ENCODE measurements at places on chromosomes 11 and 22.
A peak's percentile ranks its signal among the peaks of the same experiment; 100 is the strongest.

- no peak for DNase-seq
Measured at GRCh38 chr11:35039076-35039475, 99.9 kb upstream of the CD44 start.

- DNase-seq, result no peak
Measured at GRCh38 chr22:27438271-27438980, 363.1 kb downstream of the MN1 start.

DNA sequence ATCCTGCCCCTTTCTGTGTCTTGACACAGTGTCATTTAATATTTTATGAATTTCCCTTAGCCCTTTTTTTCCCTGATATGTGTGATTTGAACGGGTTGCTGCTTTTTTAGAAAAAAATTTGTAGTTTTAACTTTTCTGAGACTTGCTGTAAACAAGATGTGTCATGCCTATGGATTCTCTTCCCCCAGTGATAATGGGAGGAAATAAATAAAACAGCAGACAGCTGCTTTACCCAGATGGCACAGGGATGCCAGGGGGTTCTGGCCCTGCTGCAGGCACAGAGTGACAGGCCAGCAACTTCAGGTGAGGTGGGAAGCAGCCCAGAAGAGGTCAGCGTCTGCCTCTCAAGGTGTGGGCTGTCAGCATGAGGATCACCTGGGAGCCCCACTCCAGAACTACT, 266.9 kb downstream of the KIRREL3 start:
- no peak for DNase-seq

DNA sequence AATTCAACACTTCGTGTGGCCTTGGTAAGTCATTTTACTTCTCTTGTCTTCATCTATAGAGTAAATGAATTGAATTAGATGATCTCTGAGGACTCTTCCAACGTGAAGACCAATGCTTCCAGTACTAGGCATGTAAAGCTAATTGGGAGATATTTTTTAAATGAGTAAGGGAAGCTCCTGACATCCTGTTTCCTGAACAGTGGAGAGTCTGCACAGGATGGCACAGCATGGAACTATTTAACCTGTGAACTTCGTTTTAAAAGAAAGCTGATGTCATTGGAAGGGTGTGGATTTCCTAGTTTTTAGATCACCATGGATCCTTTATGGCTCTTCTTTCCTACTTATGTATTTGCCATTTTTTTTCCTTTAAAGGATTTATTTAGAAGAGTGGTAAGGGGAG, 48.4 kb upstream of the HSD17B12 start:
- DNase-seq, result no peak

DNA sequence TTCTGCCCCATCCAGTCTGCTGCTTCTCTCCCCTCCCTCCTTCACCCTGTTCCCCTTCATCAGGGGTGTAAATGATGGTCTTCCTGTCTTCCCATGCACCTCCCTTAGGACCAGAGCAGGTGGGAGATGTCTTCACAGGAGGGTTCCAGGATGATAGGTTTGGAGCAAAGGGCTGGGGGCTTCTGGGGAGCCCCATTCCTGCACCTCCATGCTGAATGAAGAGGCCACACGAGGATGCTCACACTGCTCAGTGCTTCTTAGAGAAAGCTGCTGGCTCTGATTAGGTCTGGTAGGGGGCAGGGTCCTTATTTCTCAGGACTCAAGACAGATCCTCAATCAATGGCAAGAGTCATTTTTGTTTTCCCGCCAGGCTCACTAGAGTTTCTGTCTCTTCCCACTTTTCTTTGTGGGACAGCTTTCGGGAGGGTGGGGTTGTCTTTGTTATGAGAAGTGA, 41.1 kb downstream of the BCR start:
- DNase-seq, result no peak

- DNase-seq, result peak; percentile 11
Measured at GRCh38 chr11:134557571-134558257, 145.7 kb upstream of the B3GAT1 start.

GRCh38 chr11:64204464-64204989, 2.0 kb upstream of the FERMT3 start:
- DNase-seq, result peak; percentile 80

DNA sequence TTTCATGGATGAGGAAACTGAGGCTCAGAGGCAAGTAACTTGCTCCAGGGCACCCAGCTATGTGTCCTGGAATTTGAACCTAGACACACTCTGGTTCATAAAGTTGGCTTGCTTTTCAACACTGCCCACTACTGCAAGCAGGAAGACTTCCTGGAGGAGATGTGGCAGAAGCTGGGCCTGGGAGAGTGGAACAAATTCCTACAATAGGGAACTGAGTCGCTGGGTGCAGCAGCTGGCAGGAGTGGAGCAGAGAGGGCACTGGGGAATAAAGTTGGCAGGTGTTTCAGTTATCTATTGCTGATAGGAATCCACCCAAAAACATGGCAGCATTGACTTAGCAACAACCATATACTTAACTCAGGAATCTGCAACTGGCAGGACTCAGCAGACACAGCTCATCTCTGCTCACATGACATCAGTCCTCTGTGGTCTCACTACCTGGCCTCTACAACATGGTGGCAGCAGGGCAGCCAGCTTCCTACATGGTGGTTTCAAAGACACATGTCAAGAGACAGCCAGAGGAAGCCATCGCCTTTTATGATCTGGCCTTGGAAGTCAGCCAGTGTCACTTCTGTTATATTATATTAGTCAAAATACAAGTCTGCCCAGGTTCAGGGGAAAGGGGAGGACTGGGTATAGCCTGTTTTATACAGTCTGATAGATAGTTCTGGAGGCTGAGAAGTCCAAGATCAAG, 10.6 kb upstream of the CARD10 start:
- no peak for DNase-seq

- DNase-seq, result no peak
Measured at GRCh38 chr11:96329419-96329818, 13.6 kb downstream of the MAML2 start.

- DNase-seq, result peak; percentile 72
Measured at GRCh38 chr11:69361048-69361447, 67.1 kb downstream of the MYEOV start.

- no peak for DNase-seq
Measured at GRCh38 chr11:10725114-10725906, 25.7 kb upstream of the CTR9 start.

- DNase-seq, result no peak
Measured at GRCh38 chr11:64656862-64657261, 65.8 kb downstream of the SLC22A12 start.

DNA sequence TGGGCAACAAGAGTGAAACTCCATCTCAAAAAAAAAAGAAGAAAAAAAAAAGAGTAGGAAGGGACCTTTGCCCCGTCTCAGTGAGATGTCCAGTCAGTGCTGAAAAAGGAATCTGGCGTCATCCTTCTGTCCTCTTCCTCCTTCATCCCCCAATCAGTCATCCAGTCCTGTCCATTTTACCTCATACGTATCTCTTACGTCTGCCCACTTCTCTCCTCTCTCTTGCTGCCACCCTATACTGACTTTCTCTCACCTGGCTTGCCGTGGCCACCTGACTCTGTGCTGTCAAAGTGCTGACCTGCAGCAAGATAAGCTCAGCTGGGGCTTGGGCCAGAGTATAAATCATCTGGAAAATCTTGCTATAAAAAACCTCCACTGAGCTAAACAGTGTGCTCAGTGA, 13.6 kb downstream of the SEPTIN3 start:
- DNase-seq, result no peak

- no peak for DNase-seq
Measured at GRCh38 chr11:62129590-62130282, 5.9 kb downstream of the INCENP start.

DNA sequence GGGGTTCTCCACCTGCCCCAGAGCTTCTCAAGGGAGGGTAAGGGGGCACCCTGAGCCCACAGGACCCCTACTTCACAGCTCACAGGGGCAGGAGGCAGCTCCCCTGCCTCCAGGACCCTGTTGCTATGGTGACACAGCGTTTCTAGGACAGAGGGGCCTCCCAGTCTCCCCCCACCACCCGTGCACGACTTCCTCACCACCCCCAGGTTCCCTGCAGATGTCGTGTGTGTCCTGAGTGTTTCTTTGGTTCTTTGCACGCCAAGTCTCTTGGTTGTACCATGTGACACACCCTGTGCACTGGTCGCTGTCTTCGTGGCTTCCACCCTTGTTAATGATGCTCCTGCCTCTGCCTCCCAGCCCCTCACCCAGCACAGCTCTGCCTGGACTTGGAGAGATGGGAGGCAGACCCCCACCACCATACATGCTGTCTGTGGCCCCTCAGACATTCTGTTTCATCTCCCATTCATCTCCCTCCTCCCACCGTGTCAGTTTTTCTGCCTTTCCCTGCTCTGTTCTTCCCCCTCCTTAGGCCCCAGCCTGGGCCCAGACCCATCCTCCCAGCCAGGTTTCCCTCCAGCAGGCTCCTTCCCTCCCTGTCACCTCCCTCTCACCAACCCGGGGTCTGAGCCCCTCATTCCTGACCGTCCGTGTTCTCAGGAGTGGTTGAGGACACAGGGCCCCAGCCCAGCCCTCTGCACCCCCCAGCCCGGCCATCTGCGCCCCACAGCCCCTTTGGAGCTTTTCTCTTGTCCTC, 24.5 kb upstream of the RAB1B start:
- DNase-seq, result no peak

- DNase-seq, result no peak
Measured at GRCh38 chr11:47399860-47400767, 8.3 kb upstream of the SLC39A13 start.

- no peak for DNase-seq
Measured at GRCh38 chr11:117011541-117011898, 86.7 kb downstream of the SIK3 start.

GRCh38 chr11:87298155-87298554, 260.4 kb downstream of the TMEM135 start:
- DNase-seq, result no peak

DNA sequence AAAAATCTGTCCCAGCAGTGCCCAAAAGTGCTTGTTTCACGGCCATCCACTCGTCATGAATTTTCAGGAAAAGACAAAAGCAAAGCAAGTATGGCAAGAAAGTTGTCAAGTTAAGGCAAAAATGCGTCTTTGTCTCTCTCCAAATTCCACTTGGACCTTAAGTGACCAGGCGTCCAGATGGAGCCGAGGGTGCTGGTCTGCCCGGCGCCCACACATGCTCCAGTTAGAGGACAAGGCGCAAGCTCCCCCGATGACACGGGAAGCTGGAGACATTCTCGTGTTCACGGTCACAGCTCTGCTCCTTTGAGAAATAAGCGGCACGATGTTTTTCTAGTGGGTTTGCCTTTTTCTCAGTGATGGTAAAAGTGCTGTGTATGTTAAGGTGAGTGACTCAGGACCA, 219.0 kb downstream of the BRD1 start:
- no peak for DNase-seq

GRCh38 chr11:73359930-73360742, 16.1 kb upstream of the RELT start:
- DNase-seq, result no peak

DNA sequence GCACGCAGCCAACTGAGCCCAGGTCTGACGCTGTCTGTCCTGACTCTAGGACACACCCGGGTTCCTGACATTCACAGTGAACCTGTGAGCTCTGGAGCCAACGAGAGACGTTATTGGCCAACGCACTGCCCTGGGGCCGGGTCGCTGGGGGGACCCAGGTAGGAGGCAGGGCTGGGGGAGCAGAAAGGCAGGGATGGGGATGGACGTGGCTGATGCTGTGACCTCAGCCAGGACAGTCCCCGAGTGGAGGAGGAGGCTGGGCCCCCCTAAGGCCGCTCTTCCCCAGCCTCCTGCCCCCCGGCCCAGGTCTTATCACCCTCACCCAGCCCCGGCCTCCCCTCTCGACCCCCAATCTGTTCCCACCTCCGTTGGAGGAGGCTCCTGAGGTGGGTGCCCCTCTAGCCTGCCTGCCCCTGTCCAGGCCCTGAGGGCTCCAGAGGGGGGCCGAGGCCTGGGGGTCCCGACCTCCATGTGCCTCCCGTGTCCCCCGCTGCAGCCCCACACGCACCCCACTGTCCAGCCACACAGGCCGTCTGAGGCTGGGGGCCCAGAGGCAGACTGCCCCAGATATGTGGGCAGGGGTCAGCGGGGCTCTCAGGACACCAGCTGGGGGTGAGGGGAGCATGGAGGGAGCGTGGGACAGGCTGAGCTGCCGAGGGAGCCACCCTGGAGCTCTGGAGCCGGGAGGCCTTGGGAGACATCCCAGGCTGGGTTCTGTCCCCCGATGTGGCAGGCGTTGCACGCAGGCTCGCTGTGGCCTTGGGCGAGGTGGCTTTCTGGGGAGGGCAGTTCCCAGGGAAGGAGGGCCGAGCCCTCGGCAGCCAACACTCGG, 29.2 kb upstream of the MUC5AC start:
- no peak for DNase-seq

DNA sequence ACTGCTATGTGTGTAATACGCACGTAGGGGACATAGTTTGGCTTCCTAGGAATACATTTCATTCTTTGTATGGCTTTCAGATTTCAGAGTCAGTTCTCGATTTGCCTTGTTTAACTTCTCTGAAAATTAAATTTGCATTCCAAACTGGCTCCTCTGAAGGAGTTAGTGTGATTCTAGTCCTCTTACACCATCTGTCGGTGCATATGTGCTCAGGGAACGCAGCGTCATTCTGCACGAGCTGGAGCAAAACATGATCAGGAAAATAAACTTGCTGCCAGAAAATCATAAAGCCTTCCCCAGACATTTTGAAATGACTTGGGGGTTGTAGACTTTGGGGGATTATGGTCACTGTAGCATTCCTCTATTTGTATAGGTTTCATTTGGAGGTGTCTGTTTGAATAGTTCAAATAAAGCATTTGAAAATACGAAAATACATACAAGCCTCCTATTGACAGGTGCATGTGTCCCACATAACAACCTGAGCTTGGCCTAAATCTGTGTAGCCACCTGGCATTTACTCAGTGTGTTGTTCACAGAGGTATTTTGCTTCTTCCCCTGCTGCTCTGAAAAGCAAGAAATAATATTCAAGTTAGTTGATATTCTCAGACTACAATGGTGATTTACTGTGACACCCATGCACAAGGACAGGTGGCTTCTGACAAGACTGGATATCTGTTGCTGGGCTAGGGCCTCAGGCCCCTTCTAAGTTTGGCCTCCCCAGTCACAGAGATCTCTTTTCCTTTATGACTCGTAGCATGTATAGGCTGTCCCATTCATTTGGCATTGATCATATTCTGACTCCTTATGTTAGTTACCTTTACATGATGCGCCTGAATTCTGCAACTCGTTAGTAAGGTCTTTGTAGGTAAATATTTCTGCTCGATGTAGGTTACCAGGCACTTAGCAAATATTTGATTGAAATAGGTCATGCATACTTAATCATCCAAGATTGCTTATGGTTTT, 81.6 kb upstream of the SORL1-AS1 start:
- DNase-seq, result no peak

DNA sequence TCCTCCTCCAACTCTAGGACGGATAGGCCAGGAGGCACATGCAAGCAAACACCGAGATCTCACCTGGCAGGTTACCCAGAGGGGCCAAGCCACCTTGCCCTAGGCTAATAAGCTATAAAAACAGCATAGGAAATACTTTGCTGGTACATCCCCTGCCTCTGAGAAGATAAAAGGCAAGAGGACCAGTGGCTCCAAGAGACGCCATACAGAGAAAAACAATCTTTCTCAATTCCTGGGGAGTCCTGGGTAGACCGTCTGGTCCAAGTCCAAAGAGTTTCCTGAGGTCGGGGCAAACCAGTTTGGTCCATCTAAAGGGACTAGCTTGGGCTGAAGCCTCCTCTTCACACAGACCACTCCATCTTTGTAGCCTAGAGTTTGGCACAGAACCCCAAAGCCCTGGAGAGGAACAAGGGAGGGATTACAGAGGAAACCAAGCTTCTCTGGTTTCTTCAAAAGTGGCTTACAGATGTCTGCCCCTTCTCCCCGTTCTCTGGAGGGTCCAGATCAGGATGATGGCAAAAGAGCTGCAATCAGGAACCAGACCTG, 40.4 kb downstream of the NUMA1 start:
- DNase-seq, result no peak

- DNase-seq, result no peak
Measured at GRCh38 chr11:68015467-68015866, 5.3 kb downstream of the ALDH3B1 start.
